ENCODE measurements at places on chromosomes 16 and 17.

- DNase-seq: no peak
Measured at GRCh38 chr17:47703191-47703591, 9.2 kb downstream of the TBKBP1 start.

DNA sequence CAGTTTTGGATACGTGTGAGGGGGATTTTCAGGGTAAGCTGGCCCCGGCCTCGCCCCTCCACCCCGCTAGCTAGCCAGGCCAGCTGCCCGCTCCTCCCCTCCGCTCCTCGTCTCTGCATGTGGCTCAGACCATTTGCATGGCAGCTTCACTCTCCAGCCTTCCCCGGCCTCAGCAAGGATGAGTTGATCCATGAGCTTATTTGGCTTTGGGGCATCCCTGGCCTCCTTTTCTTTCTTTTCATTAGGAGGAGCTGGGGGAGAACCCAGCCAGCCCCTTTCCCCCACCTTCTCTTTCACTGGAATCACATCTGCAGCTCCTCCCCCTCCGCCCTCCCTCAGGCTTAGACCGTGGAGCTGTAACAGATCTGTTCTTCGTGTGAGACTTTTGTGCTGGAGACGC lies 30.7 kb downstream of the ELAC2 start:
- no peak for DNase-seq

- DNase-seq: no peak
Measured at GRCh38 chr17:35766903-35767510, 6.3 kb downstream of the C17orf50 start.

GRCh38 chr16:67071476-67072048 lies 38.2 kb upstream of the PHAF1 start:
- no peak for DNase-seq

DNA sequence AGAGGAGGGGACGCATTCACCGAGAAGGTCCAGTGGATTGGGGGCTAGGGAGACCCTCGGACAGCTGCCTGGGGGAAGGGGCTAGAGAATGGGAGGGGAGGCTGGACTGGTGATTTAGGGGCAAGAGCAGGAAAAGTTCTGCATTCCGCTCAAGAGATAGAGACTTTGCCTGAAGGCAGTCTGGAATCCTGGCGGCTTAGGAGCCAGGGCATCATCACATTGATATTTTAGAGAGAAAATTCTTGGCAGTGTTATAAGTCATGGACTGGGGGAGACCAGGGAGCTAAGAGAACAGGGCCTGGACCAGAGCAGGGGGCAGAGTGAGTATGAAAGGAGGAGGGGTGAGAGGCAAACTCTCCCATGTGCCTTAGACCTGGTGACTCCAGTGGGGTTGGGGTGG lies 35.8 kb downstream of the MSI2 start:
- DNase-seq: no peak

DNA sequence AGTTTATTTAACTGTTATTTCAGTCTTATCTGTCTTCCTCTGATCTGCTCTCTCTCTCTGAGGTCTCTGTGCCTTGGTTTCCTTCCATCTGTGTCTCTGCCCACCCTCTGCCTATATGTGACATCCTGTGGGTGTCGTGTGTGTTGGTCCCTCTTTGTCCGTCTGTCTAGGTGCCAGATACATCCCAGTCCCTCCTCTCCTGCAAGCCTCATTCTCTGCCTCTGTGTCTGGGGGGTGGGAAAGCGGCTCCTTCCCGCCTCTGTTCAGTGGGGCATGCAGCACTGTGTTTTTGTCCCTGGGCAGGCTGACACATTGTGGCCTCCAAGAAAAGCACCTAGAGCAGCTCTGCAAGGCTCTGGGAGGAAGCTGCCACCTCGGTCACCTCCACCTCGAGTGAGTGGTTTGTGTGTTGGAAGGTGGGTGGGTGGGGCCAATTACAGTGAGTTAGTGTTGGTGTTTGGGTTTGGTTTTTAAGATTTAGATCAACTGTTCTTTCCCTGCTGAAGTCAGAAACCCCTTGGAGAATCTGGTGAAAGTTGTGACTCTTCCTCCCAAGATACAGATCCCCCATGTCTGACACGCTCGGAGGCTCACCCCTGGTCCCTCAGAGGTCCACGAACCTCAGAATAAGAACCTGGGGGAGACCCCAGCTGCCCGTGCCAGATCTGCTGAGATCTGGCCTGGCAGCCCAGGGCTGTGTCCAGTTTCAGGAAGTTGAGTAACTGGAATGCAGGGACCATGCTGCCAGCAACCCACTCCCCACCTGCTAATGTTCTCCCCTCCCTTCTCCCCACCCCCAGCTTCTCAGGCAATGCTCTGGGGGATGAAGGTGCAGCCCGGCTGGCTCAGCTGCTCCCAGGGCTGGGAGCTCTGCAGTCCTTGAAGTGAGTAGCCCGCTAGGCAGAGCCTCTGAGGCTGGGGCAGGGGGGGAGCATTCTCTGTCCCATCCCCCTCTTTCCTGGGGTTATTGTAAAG lies 50.9 kb upstream of the CPNE2 start:
- no peak for DNase-seq

- no peak for DNase-seq
Measured at GRCh38 chr16:2343211-2343610, 2.7 kb upstream of the ABCA3 start.

- no peak for DNase-seq
Measured at GRCh38 chr17:57881143-57881542, 31.3 kb upstream of the MRPS23 start.

DNA sequence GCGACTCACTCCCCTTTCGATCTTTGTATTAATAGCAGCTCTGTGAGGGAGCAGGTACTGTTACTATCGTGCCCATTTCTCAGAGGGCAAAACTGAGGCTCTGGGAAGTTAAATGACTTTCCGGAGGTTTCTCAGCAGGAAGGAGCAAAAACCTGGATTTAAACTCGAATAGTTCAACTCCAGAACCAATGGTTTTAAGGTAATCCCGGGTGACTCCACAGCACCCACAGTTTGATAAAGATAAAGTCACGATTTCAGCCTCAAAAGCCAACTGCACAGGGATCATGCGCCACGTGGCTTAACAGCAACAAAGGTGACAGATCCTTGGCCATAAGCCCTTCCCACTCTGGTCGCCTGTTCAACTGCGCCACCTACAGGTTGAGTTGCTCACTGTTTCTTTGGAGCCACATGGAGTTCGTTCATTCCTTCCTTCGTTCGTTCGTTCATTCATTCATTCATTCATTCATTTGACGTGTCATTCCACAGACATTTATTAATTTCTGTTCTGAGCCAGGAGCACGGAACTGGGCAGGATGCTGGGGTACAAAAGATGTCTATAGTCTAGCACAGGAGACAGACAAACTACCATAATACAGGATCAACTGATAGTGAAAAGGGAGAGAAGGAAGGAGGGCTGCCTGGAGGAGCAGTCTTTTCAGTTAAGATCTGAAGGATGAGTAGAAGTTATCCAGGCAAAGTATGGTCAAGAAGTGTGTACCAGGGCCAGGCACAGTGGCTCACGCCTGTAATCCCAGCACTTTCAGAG lies 134.8 kb downstream of the HS3ST2 start:
- DNase-seq: no peak

- no peak for DNase-seq
Measured at GRCh38 chr17:62626719-62627218, 701 bp upstream of the MRC2 start.

DNA sequence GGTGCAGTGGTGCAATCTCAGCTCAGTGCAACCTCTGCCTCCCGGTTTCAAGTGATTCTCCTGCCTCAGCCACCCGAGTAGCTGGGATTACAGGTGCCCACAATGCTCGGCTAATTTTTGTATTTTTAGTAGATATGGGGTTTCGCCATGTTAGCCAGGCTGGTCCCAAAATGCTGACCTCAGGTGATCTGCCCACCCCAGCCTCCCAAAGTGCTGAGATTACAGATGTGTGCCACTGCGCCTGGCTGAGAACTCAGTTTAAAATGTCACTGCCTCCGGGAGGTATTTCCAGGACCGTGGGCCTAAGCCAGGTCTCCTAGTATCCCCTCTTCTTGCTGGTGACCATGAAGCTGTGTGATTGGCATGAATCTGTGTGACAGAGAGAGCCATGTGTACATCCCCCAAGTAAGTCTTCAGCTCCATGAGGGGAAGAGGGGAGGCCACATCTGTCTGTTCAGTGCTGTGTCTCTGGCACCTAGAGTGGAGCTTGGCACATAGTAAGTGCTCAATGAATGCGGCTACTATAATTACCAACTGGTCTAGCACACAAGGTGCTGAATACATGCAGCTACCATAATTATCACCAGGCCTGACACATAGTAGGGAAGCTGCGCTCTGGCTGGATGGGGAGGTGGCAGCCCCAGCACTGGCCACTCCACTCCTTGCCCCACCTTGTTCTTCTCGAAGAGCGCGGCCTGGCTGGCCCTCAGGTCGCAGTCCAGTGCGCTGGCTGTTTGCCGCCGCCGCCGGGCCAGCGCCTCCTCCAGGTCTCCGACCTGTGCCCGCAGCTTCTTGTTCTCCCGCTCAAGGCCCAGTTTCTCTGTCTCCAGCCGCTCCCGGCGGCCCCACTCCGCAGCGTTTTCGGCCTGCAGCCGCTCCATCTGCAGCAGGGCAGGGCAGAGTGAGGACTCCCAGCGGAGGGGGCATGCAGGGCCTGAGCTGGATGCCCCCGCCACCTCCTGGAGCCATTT lies 18.7 kb downstream of the CCDC102A start:
- no peak for DNase-seq

- no peak for DNase-seq
Measured at GRCh38 chr16:47198180-47198575, 54.4 kb upstream of the NETO2 start.

GRCh38 chr16:14486520-14487303 lies 143.3 kb downstream of the PARN start:
- DNase-seq: no peak

DNA sequence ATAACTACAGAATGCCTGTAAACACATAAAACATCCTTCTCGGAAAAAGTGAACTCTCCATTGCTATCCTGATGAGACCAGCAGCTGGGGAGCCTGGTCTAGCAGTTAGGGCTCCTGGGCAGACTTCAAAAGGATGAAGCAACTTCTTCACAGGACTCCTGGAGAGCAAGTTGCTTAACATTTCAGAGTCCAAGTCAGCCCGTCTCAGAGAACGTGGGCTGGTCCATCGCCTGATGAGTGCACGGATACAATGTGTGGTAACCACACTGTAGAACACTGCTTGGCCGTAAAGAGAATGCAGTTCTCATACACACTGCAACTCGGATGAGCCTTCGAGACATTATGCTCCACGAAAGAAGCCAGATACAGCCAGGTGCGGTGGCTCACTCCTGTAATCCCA lies 52.7 kb downstream of the TMEM235 start:
- no peak for DNase-seq

- no peak for DNase-seq
Measured at GRCh38 chr16:81221731-81222130, 16.8 kb upstream of the BCO1 start.

DNA sequence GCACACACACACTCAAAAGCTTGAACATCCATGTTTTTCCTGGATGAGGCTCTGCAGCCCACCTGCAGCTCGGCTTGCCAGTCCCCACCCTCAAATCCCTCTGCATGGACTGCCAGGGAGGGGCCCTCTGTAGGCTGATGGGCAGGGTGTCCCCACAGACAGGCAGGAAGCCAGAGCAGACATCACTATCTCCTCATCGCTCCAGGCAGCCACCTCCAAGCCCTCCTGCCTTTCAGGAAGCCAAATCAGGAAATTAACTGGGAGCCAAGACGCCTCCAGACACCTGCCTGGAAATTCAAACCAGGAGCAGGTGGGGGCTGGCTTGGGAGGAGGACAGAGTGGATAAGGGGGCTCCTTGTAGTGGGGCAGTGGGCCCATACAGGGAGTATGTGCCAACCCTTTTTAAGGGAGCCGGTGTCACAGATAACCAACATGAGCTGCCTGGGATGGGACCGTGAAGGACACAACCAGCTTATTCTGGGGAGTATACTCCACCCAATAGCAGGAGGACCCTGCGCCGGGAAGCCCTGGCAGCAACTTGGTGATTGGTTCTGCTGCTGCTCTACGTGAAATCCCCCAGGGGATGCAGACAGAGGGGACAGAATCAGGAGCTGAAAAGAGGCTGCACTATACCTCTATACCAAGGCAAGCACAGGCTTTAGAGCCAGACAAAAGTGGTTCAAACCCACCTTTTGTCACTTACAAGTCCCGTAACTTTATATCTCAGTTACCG lies 139.1 kb downstream of the CCT6B start:
- DNase-seq: no peak

DNA sequence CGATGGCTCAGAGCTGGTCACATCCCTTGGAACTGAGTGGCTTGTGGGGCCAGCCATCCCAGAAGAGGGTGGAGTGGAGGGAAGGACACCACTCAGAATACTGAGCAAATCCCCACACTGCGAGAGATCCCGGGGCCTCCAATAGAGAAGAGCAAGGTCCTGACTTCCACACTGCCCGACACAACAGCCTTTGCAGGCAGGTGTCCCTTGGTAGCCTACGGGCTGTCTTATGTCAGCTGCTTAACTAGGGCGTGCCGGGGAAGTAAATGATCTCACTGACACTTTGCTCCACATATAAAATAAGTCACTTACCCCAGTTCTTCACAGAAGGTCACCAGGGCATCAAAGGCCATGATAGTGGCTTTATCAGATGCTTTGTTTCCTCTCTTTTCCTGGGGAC lies 16.1 kb downstream of the RECQL5 start:
- no peak for DNase-seq

DNA sequence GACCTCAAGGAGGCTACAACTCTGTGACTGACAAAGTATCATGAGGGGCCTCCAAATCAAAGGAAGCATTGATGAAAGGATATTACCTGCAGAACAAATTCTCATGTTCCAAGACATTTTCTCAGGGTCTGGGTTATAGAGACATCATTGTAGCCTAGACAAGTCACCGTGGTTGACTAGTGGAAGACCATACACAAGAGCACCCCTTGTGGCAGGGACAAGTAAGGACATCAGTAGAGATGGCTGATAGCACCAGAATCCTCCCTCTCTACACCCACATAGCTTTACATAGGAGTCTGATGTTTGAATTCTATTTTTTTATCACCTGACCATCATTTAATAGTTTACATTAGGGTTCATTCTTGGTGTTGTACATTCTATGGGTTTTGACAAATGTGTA lies 32.5 kb upstream of the CDH8 start:
- DNase-seq: no peak

DNA sequence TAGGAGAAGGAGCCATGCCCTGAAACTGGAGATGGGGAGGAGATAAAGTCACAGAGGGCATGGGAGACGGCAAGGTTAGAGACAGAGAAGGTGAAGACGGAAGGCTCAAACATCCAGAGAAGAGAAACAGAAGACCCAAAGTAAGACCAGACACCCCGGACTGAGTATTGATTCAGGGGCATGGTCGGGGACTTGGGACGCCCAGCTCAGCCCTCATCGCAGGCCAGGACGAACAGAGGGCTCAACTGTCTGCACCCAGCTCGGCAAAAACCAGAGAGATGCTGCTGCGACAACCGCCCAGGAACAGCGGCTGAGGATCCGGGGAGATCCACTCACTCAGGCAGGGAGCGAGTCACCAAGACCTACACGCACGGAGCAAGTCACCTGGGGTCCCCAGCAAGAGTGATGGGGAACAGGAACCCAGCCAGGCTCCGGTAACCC lies 999 bp downstream of the XYLT1 start:
- no peak for DNase-seq

DNA sequence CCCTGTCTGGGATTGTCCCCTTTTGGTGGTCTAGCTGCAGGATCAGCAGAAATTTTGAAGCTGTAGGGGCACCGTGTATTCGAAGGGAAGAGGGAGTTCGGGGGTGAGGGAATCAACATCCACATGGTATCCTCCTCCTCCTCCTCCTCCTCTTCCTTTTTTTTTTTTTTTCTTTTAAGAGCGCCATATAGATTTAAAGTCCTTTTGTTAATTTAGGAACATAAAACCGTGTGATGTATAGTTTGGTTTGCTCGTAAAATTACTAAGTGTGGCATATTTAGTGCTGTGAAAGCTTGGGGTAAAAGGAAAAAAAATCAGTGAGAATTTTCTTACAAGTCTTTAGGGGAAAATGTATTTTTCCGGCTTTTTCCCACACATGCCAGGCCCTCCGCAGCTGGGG lies 50.1 kb upstream of the GSE1 start:
- DNase-seq: no peak

- DNase-seq: no peak
Measured at GRCh38 chr16:76035689-76036088, 241.5 kb upstream of the CNTNAP4 start.

Data from vagina (tissue), 2 donors.